ENCODE measurements at places on chromosomes 12 and 14.

- peak; percentile 69 for DNase-seq
These were observed 33.2 kb upstream of the PPP1R13B start for GRCh38 chr14:103880348-103881267.

DNA sequence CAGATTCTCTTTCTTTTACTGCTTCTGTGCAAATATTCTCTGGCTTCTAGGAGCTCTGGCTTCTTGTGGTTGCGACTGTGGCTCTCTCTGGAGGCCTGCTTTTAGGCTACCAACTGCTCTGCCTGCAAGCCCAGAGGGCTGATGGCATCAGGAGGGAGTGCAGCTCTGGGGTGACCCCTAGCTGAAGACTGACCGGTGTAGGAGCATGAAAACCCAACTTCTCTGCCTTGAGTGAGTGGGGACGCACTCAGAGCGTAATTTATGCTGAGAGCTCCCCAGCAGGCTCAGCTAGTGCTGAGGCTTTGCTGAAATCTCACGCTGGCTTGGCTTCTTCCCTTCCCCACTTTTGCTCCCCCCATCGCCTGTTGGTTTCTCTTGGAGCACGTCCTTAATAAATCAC is 29.9 kb upstream of the RBM19 start:
- DNase-seq: no peak

- DNase-seq: no peak
These were observed 7.9 kb upstream of the PRKAB1 start for GRCh38 chr12:119660076-119660475.

DNA sequence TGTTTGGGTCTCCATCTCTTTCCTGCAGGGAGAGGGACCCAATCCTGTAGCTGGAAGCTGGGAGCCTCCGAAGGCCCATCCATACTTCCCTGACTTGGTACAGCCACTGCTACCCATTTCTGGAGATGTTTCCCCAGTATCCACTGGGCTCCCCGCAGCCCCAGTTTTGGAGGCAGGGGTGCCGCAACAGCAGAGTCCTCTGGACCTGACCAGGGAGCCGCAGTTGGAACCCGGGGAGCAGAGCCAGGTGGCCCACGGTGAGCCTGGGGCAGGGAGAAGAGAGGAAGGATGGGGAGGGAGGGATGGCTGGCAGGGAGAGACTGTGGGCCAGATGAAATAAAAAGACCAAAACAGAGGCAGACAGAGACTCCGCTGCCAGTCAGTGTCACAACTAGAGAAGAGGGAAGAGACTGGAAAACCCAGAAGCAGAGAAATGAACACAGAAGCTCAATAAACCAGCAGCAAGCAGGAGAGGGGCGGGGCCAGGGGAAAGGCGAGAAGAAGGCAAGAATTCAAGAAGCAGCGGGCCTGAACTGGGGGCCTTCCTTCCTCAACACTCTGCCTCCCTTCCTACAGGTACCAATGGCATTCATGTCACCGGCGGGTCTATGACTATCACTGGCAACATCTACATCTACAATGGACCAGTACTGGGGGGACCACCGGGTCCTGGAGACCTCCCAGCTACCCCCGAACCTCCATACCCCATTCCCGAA is 6.3 kb downstream of the LTBR start:
- DNase-seq: no peak

- DNase-seq: no peak
These were observed 37.5 kb downstream of the ZFC3H1 start for GRCh38 chr12:71626098-71626497.

DNA sequence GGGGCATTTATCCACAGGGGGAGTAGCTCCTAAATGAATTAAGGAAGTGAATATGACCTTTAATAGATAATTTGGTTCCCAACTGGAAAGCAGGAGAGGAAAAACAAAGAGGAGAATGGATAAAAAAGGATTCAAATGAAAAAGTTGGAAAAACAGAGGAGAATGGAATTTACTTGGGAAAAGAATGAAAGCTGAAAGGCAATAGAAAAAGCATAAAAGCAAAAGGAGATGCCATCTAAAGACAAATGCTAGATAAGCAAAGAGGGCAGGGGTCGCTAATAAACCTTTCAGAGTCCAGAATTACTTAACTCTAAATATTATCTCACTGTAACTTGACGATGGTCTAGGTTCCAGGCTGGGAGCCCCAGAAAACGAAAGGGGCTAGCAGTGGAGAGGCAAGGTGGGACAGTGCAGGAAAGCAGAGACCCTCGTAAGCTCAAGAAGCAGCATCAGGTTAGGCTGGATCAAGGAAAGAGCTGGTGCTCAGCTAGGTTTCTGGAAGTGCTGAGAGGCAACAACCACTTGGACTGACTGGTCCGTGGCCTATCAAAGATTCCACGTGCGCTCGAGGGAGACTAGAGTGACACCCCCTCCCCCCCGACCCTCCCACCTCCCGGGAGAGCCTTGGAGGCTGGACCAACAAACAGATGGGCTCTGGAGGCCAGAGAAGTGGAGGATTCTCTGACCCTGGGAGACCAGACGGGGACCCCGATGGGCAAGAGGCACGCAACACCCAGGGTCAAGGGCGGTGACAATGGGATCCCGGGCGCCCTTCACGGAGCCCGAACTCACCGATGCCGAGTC is 1.2 kb downstream of the SLC2A13 start:
- no peak for DNase-seq

DNA sequence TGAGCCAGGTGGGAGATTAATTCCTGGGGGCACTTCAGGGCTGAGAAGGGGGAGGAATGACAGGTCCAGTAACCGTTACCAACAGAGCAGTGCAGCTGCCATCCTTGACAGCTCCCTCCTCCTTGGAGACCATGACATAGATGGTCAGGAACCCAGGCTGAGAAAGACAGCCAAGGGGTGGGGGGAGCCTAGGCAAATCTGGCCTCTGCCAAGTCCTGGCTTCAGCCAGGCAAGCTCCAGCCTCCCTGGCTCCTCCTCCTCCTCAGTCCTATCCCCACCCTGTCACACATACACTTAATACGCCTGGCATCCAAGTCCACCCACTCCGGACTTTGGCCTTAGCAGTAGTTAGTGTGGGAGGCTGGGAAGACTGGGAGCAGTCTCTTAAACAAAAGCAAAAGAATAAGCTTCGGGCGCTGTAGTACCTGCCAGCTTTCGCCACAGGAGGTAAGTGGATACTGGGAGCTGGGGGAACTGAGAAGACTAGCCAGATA is at the start of gene RDH5:
Gene RDH5, plus strand, starts transcription at position 323 of the 494 bp plus-strand sequence. CDS start 792 bp downstream, outside the sequence.
- peak; percentile 96 for DNase-seq

DNA sequence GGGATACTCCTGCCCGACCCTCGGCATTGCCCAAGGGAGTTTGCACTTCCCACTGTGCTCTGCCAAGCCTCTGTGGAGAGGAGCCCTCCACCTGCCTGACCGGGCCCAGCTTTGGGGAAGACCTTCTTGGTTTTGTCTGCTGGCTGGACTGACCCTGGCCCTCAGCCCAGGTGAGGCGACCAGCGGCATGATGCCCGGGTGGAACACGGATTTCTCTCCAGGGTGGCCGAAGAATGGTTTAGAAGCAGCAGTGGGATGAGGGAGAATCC is 15.6 kb downstream of the ZBTB42 start:
- no peak for DNase-seq

- DNase-seq: peak; percentile 66
These were observed 22.5 kb downstream of the MAP3K12 start for GRCh38 chr12:53476769-53477209.

- DNase-seq: no peak
These were observed 34.2 kb downstream of the MOAP1 start for GRCh38 chr14:93150227-93151208.

- peak; percentile 42 for DNase-seq
These were observed 234.6 kb downstream of the PCNX1 start for GRCh38 chr14:71141701-71142374.

GRCh38 chr14:58865514-58866281 is 227.9 kb downstream of the DACT1 start:
- DNase-seq: peak; percentile 94

GRCh38 chr14:59428581-59429012 is 36.6 kb downstream of the GPR135 start:
- DNase-seq: peak; percentile 94

GRCh38 chr14:84708865-84709264 is 821.1 kb upstream of the FLRT2 start:
- DNase-seq: no peak

GRCh38 chr14:75301666-75302325 is 23.2 kb downstream of the FOS start:
- DNase-seq: peak; percentile 70

- peak; percentile 74 for DNase-seq
These were observed 112.2 kb downstream of the SLC16A7 start for GRCh38 chr12:59708064-59708463.

DNA sequence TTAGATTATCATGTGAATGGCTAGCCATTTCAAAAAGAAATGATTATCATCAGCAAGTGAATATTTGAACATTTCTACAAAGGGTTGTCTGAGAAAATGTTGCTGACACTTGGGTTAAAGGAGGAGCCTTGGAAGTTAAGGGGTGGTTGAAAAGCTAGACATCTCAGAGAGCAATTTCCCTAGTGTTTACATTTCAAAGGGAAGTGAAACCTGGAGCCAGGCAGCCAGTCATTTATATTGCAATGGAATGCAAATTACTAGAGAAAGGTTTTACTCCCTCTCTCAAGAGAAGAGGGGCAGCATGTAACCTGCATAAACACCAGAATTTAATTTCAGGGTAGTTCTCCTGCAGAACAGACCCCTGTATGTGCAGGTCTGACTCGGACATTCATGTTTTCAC is 279.0 kb downstream of the SLC16A7 start:
- DNase-seq: no peak

- DNase-seq: no peak
These were observed 881 bp upstream of the SOS2 start for GRCh38 chr14:50232276-50232642.

DNA sequence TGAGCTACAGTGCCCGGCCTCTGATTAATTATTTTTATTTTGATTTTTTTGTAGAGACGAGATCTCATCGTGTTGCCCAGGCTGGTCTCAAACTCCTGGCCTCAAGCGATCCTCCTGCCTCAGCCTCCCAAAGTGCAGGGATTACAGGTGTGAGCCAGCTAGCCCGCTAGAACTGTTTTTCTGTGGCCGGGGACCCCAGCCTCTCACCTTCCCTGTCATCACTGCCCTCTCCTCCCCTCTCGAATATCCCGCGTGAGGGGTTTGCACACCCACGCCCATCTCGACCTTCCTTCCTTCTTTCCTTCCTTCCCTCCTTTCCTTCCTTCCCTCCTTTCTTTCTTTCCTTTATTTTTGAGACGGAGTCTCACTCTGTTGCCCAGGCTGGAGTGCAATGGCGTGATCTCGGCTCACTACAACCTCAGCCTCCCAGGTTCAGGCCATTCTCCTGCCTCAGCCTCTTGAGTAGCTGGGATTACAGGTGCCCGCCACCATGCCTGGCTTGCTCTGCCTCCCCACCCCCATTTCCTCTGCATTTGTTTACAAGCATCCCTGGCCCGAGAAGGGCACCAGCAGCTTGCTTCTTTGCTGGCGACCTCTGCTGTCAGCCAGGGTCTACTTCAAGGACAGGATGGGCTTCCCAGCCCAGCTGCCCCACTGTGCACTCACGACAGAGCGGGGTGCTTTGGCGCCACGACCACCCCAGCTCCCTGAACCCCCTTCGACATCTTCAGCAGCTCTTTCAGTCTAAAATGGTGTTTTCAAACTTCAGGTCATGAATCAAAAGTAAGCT is 4.3 kb upstream of the TRAF3 start:
- no peak for DNase-seq

DNA sequence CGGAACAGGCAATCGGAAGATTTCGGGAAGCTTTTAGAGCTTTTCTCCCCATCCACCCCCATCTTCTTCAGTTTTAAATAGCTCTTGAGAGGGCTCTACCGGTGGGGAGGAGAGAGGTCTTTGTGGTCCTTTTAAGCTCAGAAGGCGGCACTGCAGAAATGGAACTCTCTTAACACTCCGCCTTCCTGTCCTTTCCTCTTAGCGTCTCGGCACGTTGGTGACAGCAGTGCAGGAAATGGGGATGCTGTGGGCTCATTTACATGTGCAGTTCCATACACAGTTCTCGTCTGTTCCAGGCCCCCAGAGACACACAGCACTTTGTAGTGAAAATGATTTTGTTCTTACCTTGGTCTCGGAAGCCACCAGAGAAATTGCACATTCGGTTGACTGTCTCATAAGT is 50.4 kb upstream of the RIN3 start:
- no peak for DNase-seq

GRCh38 chr12:116637589-116638150 is 78.5 kb downstream of the MAP1LC3B2 start:
- DNase-seq: no peak

GRCh38 chr12:83113945-83114344 is 427.2 kb downstream of the TMTC2 start:
- DNase-seq: no peak

GRCh38 chr12:124752437-124753227 is 111.0 kb downstream of the SCARB1 start:
- peak; percentile 90 for DNase-seq

DNA sequence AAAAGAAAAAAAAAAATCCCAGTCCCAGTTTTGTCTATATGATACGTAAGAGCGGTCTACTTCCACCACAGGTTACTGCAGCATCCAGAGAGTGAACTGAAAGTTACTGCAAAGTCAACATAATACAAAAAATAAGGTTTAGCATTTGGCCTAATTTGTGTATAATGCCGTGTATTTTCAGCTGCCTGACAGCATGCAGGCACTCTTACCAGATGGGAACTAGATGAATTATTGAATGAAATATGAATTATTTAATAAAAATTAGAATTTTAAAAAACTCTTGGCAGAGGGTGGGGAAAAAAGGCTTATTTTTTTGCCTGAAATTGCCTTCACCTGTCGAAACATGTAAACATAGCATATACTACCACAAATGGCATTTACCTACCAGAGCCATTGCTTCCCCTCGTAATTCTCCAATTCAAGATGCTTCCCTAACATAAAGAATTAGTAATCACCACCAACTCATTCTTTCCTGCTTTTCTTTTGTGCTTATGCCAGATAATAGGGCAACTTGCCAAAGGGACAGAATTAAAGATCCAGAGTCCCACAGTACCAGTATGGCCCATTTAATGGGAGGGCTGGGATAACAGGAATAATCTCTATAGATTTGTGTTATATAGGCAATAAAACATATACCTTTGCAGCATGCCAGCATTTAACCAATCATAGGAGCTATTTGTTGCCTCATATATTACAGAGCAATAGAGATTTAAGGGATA is 31.1 kb downstream of the ATF7 start:
- DNase-seq: no peak

GRCh38 chr12:29961231-29961630 is 177.5 kb upstream of the TMTC1 start:
- DNase-seq: peak; percentile 19

- no peak for DNase-seq
These were observed 149.2 kb downstream of the EMP1 start for GRCh38 chr12:13345722-13346121.
